ENCODE measurements at places on chromosomes 11 and 22.

- H3K4me3 ChIP-seq = no peak overlapping the region
- no peaks in the 10 kb centered on the region for H3K36me3 ChIP-seq
- peaks cover under 1% of the 10 kb centered on the region for H3K4me1 ChIP-seq
- no peak overlapping the region for H3K27ac ChIP-seq
- H3K27me3 ChIP-seq = no peaks in the 10 kb centered on the region
Observed at GRCh38 chr22:25572708-25573171, 8.3 kb downstream of the GRK3 start.

DNA sequence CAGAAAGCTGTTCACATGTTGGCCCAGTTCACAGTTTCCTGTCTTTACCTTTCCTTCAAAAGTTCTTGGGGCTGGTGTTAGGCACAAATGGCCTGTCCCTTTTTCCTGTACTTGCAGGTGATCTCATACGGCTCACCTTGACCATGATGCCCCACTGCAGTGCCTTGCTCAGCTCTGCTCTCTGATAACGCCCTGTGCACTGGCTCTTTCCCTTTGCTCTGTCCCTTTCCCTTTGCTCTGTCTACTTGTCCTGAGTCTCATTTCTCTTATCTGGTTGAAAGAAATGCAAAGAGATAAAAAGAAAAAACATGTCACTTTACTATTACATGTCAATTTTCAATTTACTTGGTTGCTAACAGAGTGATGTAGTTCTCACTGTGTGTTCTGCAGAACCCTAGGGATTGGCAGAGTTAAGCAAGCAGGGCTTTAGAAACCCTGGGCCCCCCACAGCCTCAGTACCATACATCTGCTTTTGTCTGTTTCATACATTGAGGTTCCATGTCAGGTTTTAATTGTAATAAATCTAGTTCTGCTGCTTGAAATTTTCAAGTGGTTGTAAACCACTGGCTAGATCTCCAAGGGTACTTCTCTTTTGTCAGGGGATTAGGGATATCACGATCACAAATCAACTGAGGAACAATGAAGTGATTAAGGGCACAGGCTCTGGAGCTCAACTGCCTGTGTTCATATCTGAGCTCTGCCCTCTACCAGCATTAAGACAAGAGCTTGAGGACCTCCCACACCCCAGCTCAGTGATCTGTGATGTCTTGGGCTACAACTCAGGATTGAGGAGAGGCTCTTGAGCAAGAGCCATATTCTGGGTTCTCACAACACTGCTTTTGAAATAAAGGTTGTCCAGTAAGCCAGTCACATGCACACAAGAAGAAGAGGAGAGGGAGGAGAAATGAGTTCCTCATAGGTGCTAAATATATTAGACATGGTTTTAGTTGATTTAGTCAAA lies 16.3 kb upstream of the SORL1 start:
- H3K4me1 ChIP-seq = no peaks in the 10 kb centered on the region
- H3K4me3 ChIP-seq = no peak overlapping the region
- H3K36me3 ChIP-seq = no peaks in the 10 kb centered on the region
- no peak overlapping the region for H3K27ac ChIP-seq
- H3K27me3 ChIP-seq = no peaks in the 10 kb centered on the region
- no peak for DNase-seq

DNA sequence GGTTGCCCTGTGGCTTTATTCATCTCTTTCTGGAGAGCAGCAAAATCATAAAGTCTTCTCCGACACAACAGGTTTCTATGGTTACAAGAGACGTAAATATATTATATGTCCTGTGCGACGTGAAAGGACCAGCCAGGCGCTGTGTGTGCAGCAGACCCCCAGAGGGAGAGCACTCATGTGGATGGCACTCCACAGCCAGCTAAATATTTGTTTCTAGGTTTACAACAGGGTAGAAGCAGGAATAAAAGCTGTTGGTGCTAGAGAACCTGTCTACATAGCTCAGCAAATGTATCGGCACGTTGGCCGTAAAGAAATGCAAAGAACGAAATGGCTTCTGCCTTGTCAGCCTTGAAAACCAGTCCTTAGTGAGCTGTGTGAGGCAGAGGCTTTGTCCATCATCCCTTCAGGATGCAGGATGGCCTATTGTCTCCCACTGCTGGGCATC lies 133.8 kb upstream of the PITPNB start:
- H3K4me1 ChIP-seq = no peaks in the 10 kb centered on the region
- H3K27me3 ChIP-seq = no peaks in the 10 kb centered on the region
- no peak for DNase-seq

DNA sequence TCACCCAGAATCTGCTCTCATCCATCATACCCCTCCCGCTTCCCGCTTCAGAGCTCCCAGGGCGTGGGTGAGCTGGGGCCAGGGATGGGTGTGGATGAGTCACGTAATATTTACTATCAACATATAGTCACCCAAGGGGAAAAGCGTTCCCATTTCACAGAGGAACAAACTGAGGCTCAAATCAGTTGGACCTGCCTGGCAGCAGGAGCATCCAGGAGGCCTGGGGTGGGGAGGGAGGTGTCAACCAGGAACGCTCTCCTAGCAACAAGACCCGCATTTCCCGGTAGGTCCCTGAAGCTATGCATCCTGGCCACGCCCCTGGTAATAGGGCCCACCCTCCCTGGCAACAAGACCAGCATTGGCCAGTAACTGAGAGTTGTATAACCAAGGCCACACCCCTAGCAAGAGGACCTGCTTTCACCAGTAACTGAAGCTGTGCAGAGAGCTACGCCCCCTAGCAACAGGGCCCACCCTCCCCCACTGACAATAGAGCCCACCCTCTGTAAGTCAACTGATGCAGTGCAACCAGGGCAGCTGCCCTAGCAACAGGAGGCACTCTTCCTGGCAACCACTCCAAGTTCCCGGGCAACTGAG lies 32.7 kb upstream of the TXNRD2 start:
- no peak for DNase-seq
- no peaks in the 10 kb centered on the region for H3K36me3 ChIP-seq
- H3K27ac ChIP-seq = no peak overlapping the region
- peaks cover 11% of the 10 kb centered on the region for H3K4me1 ChIP-seq

DNA sequence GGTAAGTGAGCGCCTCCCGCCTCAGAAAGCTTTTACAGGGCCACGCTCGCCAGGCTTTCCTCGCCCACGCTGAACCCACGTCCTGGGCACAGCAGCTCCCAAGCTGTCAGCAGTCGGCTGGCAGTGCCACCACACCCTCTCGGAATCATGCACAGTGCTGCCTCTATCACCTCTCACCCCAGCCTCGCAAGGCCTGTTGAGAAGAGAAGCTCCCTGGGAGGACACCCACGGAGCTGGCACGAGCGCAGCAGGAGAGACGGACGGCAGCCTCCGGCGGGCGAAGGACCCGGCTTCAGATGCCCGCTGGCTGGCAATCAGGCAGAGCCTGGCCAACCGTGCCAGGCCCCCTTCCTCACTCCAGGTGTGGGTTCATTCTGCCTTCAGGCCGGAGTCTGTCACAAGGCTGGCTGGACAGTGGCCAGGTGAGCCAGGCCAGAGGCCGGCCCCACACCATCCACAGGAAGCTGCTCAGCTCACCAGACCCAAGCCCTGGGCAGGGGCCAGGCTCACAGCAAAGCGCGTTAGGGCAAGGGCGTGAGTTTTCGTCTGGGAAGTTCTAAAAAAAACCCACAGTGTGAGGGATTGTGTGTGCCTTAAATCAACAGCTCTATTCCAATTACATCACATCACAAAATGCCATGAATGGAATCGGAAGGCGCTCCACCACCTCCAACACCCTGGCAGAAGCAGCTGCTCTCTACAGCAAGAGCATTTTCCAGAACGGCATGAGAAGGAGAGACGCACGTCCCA lies 33.2 kb downstream of the TOLLIP start:
- no peak overlapping the region for H3K27ac ChIP-seq
- no peak for DNase-seq
- H3K27me3 ChIP-seq = no peaks in the 10 kb centered on the region
- no peak overlapping the region for H3K4me3 ChIP-seq
- peaks cover 7% of the 10 kb centered on the region for H3K36me3 ChIP-seq

- H3K4me3 ChIP-seq = no peak overlapping the region
- no peak for DNase-seq
- no peak overlapping the region for H3K27ac ChIP-seq
- no peaks in the 10 kb centered on the region for H3K36me3 ChIP-seq
- no peaks in the 10 kb centered on the region for H3K27me3 ChIP-seq
Observed at GRCh38 chr11:7528514-7529049, 14.8 kb downstream of the PPFIBP2 start.

GRCh38 chr22:28759861-28760560 lies 12.5 kb upstream of the CCDC117 start:
- DNase-seq = no peak
- no peak overlapping the region for H3K27ac ChIP-seq
- no peaks in the 10 kb centered on the region for H3K4me1 ChIP-seq
- no peaks in the 10 kb centered on the region for H3K36me3 ChIP-seq
- H3K4me3 ChIP-seq = no peak overlapping the region

GRCh38 chr11:2517386-2518064 lies 72.7 kb downstream of the KCNQ1 start:
- H3K4me3 ChIP-seq = no peak overlapping the region
- no peak for DNase-seq
- no peak overlapping the region for H3K27ac ChIP-seq
- H3K36me3 ChIP-seq = no peaks in the 10 kb centered on the region

GRCh38 chr11:5665051-5665570 lies 19.8 kb downstream of the TRIM5 start:
- DNase-seq = no peak
- H3K27me3 ChIP-seq = no peaks in the 10 kb centered on the region
- no peak overlapping the region for H3K27ac ChIP-seq
- H3K4me3 ChIP-seq = no peak overlapping the region
- no peaks in the 10 kb centered on the region for H3K4me1 ChIP-seq
- no peaks in the 10 kb centered on the region for H3K36me3 ChIP-seq

GRCh38 chr11:124075841-124076651 lies 34.9 kb upstream of the OR10G7 start:
- H3K27ac ChIP-seq = no peak overlapping the region
- peaks cover 5% of the 10 kb centered on the region for H3K27me3 ChIP-seq
- no peak overlapping the region for H3K4me3 ChIP-seq
- no peak for DNase-seq
- H3K4me1 ChIP-seq = no peaks in the 10 kb centered on the region
- no peaks in the 10 kb centered on the region for H3K36me3 ChIP-seq

GRCh38 chr11:92697461-92698312 lies 271.8 kb upstream of the MTNR1B start:
- H3K27ac ChIP-seq = no peak overlapping the region
- no peaks in the 10 kb centered on the region for H3K27me3 ChIP-seq
- H3K4me3 ChIP-seq = no peak overlapping the region
- H3K36me3 ChIP-seq = no peaks in the 10 kb centered on the region

GRCh38 chr11:80916173-80916798 lies 1475.5 kb upstream of the TENM4 start:
- H3K4me3 ChIP-seq = no peak overlapping the region
- H3K27ac ChIP-seq = no peak overlapping the region
- H3K4me1 ChIP-seq = no peaks in the 10 kb centered on the region

DNA sequence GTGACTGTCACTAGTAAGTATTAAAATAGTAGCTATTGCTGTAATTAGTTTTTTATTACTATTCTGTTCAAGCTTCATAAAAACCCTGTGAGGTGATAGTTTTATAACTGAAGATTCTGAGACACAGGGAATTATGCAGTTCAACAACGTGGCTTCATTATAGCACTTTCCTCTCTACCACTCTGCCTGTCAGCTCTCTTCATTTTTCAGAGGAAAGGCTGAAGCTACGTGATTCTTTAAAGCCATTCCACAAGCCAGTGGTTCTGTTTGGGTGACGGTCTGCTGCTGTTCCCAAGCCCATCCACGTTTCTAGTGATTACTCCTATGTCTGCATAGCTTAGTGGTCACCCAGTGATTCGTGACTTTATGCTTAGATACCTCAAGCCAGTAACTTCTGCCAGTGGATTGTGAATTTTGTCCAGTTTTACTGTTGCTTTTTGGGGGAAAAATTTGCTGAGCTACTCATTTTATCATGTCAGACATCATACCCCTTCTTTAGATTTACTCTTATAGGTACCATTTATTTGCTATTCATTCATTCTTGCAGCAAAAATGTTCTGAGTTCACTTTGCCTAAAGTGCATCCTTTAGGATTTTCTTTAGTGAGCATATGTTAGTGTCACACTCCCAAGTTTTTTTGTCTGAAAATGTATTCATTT lies 59.8 kb downstream of the UVRAG start:
- H3K4me1 ChIP-seq = no peaks in the 10 kb centered on the region
- H3K36me3 ChIP-seq = no peaks in the 10 kb centered on the region
- H3K27ac ChIP-seq = no peak overlapping the region
- DNase-seq = no peak

- H3K4me3 ChIP-seq = no peak overlapping the region
- peaks cover 60% of the 10 kb centered on the region for H3K4me1 ChIP-seq
- DNase-seq = no peak
- H3K27ac ChIP-seq = no peak overlapping the region
- H3K36me3 ChIP-seq = no peaks in the 10 kb centered on the region
Observed at GRCh38 chr11:44946263-44946662, 4.4 kb downstream of the TP53I11 start.

DNA sequence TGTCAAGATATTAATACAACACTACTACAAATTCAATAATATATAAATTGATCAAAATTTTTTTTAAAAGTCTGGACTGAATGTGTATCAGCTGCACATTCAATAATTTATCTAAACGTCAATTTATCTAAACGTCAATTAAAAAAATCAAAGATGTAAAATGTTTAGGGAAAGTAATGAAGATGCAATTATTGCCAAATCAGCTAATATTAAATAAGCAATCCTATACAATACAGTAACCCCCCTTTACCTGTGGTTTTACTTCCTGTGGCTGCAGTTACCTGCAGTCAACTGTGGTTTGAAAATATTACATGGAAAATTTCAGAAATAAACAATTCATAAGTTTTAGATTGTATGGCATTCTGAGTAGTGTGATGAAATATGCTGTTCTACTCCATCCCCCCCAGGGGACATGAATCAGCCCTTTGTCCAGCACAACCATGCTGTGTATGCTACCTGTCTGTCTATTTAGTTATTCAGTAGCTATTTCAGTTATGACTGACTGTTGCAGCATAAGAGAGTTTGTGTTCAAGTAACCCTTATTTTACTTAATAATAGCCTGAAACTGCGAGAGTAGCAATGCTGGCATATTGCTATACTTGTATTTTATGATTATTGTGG lies 72.2 kb downstream of the CWF19L2 start:
- H3K27ac ChIP-seq = no peak overlapping the region
- no peaks in the 10 kb centered on the region for H3K27me3 ChIP-seq
- H3K4me3 ChIP-seq = no peak overlapping the region
- DNase-seq = no peak
- no peaks in the 10 kb centered on the region for H3K4me1 ChIP-seq

GRCh38 chr11:60204922-60205321 lies 22.0 kb upstream of the MS4A6A start:
- no peaks in the 10 kb centered on the region for H3K36me3 ChIP-seq
- no peaks in the 10 kb centered on the region for H3K4me1 ChIP-seq
- H3K4me3 ChIP-seq = no peak overlapping the region
- no peak for DNase-seq
- no peak overlapping the region for H3K27ac ChIP-seq

GRCh38 chr22:27422442-27422841 lies 379.1 kb downstream of the MN1 start:
- no peaks in the 10 kb centered on the region for H3K27me3 ChIP-seq
- H3K4me3 ChIP-seq = no peak overlapping the region
- no peaks in the 10 kb centered on the region for H3K36me3 ChIP-seq
- no peak for DNase-seq

- H3K4me1 ChIP-seq = no peaks in the 10 kb centered on the region
- no peak overlapping the region for H3K27ac ChIP-seq
- H3K27me3 ChIP-seq = no peaks in the 10 kb centered on the region
- DNase-seq = no peak
- H3K4me3 ChIP-seq = no peak overlapping the region
- no peaks in the 10 kb centered on the region for H3K36me3 ChIP-seq
Observed at GRCh38 chr11:93512949-93513667, 30.1 kb downstream of the SMCO4 start.

Data from Panc1 (cell line).